ENCODE measurements at places on chromosomes 3 and 15.

DNA sequence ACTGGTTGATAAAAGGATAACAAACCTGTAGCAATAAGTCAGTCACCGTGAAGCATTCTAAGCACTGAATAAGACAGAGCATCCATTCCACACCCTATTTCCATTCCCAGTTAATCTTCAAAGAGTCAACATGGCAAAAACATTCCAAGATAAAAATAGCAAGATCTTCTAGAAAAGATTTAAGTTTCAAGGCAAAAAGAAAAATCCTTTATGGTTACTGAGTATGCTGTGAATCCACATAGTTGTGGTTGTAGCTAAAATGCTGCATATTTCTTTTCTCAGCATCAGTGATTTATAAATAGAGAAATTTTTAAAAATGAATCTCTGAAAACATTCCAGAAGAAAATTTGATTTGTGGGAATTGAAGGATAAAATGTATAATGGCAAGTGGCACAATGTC lies 21.1 kb downstream of the GAP43 start:
- no peak for DNase-seq

GRCh38 chr15:40756938-40757337 lies 1.9 kb upstream of the RMDN3 start:
- no peak for DNase-seq

- no peak for DNase-seq
These were observed 193.3 kb upstream of the SLCO3A1 start for GRCh38 chr15:91660174-91660649.

DNA sequence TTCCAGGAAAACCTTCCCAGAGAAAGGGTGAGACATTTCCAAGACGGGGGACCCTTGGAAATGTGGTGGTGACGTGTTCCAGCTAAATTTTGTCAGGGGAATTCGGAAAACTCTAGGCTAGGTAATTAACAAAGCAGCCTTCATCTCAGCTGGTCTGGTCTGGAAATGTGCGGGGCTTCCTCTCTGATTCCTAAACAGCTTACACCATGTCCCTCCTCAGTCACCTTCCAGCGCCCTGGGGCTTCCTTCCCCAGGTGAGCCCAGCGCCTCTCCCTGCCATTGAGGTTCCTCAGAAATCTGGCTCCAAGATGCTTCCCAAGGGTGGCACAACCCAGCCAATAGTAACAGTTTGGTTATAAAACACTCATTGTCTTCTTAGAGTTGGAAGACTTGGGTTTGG lies 571 bp downstream of the ACAD9 start:
- no peak for DNase-seq

DNA sequence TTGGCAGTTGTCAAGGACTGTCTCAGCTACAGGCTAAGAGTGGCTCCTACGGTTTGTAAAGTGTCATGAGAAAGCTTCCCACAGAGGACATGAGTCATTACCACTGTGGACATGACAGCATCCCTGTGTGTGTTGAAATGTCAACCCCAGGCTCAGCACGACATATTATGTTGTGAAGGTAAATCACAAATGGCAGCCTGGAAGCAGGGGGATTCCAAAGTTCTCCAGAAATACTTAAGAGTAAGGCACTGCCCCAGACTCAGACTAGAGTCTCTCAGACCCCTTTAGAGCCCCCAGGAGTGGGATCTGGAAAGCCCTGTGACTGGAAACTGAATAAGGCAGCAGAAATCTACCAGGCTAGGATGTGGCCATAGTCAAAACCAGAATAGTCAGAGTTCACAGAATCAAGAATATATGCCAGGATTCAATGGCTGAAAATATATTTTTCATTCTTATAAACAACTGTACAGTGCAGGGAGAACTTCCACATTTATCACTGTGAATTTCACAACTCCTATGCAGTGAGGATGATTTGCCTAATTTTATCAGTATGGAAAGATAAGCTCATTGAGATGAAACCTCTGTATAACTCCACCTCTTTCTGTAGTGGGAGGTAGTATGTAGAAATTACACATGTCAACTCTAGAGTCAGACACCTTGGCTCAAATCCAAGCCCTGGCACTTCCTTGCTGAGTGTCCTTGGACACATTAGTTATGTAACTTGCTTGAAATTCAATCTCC lies 237.1 kb upstream of the CFAP20DC start:
- peak; percentile 29 for DNase-seq

- no peak for DNase-seq
These were observed 12.6 kb upstream of the IGF2BP2 start for GRCh38 chr3:185837414-185837813.

- no peak for DNase-seq
These were observed 61.2 kb upstream of the FURIN start for GRCh38 chr15:90807074-90807785.

DNA sequence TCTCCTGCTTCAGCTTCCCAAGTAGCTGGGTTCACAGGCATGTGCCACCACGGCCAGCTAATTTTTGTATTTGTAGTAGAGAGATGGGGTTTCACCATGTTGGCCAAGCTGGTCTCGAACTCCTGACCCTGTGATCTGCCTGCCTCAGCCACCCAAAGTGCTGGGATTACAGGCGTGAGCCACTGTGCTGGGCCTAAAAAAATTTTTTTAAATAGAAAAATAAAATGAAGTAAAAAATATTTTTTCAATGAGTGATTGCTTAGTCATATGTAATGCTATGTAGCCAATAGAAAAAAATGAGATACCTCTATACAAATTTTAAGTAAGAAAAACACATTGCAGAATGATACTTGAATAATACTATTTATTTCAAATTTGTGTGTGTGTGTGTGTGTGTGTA lies 27.9 kb upstream of the SLC30A4 start:
- DNase-seq, result no peak

DNA sequence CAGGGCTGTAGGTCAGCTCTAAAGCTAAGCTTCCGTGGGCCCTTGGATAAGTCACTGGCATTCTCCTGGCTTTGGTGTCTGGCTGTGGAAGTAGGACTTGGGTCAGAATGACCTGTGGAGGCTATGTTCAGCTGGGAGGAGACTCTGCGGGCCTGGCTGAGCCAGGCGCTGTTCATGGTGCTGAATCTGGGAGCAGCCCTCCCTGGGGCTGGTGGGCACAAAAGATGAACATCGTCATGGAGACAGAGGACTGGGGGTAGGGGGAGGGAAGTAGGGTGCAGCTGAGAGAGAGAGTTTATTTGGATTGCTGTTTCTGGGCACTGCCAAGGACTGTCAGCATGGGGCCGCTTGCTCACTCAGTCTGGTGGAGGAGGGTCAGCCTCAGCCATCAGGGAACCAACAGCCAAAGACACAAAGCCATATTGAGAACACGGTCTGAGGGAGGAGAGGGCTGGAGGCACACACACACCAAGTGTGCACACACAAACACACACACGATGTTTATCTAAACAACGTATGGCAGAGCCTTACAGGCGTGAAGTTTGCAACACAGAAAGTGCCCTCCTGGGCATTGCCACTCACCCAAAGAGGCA lies 120.7 kb upstream of the LINGO1 start:
- no peak for DNase-seq

DNA sequence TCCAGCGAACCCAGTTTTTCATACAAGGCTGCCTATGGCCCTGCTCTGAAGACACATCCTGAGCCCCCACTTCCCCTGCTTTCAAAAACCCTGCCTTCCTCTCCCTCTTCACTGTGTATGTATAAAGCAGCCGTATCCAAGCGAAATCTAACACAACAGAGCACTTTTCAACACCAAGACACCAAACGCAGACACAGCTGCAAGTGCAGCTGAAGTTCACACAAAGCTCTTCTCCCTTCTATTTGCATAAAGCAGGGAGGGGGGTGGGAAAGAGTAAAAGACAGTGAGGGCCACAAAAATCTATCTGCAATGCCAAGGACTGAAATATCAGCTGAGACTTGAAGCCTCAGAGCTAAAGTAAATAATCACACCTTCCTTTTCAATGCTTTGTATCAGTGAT lies 35.1 kb upstream of the CSPG5 start:
- no peak for DNase-seq

- no peak for DNase-seq
These were observed 671.5 kb downstream of the FHIT start for GRCh38 chr3:60579734-60580133.

DNA sequence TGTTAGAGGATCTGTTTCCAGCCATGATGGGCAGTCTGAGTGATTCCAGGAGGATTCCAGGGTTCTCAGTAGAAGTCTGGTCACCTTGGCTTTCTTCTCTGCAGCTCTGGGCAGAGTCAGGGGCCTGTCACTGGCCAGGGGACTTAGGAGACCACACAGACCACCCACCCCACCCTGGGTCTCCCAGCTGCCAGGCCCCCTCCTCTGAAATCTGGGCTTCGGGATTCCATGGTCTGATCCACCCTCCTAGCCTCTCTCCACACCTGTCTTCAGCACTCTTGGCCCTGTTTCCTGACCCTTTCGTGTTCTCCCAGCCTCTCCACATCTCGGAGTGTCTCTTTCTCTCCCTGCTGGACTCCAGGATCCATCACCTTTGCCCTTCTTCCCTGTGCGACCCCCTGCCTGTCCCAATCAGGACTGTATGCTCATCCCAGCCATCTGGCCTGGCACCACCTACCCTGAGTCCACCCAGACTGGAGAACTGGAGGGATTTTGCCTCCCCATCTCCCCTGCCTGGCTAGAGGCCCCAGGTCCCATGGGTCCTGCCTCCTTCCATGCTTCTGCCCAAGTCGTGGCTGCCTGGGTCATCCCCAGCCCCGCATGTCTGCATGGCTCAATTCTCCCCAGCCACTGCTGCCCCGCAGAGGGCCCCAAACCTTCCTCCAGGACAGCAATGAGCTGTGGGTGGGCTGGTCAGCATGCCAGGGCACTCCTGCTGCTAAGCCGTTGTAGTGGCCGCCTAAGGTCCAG lies 34.3 kb downstream of the GOLGA6L10 start:
- no peak for DNase-seq

GRCh38 chr3:179404307-179404706 lies 47.0 kb downstream of the GNB4 start:
- DNase-seq, result no peak

DNA sequence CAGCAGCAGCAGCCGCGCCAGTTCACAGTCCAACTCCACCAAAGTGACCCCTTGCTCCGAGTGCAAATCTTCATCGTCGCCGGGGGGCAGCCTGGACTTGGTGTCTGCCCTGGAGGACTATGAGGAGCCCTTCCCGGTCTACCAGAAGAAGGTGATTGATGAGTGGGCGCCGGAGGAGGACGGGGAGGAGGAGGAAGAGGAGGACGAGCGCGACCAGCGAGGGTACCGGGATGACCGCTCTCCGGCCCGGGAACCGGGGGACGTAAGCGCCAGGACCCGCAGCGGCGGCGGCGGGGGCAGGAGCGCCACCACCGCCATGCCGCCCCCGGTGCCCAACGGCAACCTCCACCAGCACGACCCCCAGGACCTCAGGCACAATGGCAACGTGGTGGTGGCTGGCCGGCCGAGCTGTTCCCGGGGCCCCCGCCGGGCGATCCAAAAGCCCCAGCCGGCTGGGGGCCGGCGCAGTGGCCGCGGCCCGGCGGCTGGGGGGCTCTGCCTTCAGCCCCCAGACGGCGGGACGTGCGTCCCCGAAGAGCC lies 224.1 kb upstream of the IL12A start:
- no peak for DNase-seq

DNA sequence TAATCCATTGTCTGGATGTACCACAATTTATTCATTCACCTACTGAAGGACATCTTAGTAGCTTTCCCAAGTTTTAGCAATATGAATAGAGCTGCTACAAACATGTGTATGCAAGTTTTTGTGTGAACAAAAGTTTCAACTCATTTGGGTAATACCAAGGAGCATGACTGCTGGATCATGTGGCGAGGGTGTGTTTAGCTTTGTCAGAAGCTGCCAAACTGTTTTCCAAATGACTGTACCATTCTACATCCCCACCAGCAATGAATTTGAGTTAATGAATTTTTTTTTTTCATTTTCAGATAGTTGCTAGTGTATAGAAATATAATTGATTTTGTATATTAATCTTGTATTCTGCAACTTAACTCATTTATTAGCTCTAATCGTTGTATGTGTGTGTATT lies 20.0 kb upstream of the ELP6 start:
- DNase-seq, result no peak

DNA sequence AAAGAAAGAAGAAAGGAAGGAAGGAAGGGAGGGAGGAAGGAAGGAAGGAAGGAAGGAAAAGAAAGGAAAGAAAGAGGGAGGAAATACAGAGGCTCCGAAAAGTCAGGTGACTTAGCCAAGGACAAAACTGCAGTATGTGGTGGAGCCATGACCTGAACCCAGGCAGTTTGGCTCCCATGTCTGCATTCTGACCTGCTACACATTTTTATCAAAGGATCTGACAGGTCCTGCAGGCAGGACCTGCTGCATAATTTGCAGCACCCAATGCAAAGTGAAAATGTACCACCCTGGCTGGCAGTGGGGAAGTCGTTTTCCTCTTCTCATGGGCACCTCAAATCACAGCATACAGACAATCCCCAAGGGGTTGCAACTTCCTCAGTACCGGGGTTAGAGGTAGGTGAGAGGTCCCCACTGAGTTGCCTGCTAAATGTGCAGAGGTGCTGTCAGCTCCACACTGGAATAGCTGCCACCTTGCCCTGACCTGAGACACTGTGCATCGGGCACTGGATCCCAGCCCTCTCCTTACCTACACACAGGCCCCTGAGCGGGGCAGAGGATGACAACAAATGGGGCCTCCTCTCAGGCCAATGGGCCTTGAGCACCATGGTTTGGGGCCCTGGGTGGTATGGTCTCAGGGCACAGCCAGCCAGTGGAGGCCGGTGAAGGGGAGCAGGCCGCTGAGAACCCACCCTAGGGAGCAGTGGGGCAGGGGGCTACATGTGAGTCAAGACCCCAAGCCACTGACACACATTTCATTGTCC lies 175.1 kb downstream of the SHQ1 start:
- DNase-seq, result no peak

DNA sequence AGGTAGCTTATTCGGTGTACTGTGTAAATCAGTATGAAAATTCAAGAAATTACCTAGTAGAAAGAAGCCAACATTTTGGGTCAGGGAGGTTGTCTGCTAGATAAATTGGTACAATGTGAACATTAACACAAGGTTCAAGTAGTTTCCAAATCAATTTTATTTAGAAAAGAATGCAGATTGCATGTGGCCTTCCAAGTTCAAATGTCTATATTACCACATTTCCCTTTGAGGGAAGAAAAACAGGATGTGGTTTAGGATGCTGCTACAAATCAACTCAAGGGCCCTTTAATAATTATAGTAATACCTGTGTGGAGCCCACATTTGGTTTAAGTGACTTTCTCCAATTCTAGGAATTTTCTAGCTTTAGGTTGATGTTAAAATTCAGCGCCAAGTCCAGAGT lies 57.5 kb downstream of the CADPS start:
- no peak for DNase-seq

Data from omental fat pad (tissue), 4 donors.